Activated effector memory CD4-positive, alpha-beta T cell treated with Interleukin-2 at 50 U/mL for 16 hours (primary cell): ENCODE measurements at places on chromosomes 4 and X.

DNA sequence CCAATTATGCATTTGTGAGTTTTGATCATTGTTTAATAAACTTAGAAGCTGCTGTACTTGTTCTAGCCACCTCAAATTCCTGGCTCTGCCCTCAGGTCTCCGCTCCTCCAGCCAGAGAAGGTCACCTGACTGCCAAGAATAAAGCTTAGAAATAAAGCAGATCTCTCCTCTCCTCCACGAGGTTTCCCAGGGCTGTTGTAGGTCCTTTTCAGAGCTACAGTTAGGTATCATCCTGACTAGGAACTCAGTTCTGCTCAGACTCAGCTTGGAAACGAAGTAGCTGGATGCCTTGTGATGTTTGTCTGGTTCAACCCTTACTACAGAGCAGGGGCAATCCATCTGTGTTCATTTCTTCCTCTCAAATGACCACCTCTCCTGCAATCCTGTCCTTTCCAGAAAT is 79.1 kb upstream of the RAPGEF2 start:
- DNase-seq: no peak

- DNase-seq: no peak
Observed at GRCh38 chrX:19368576-19368975, 24.8 kb downstream of the PDHA1 start.

- no peak for DNase-seq
Observed at GRCh38 chr4:84952004-84952403, 14.5 kb downstream of the WDFY3 start.

DNA sequence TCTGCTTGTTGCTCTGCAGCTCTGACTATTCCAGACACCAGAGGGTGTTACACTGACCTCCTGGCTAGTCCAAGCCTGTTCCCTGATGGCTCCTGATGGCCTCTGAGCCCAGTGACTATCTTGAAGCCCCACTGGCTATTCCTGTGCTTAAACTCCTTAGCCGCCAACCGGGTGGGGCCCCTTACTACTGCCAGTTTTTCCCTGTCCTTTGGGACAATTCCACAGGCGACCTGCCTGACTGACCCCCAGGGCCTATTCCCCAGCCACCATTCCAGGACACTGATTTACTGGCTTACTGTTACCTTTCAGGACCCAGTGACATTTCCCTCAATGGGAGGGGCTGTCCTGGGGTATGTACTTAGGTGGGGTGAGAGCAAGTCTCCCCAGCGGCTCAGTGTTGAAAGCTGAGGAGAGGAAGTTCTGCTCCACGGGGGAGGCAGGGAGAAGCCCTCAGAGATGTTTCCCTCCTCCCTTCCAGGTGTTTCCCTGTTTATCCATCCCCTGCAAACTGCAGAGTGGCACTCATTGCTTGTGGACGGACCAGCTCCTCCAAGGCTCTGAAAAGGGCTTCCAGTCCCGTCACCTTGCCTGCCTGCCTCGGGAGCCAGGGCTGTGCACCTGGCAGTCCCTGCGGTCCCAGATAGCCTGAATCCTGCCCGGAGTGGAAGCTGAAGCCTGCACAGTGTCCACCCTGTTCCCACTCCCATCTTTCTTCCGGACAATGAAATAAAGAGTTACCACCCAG is 4.0 kb downstream of the TIMP1 start:
- DNase-seq: no peak

DNA sequence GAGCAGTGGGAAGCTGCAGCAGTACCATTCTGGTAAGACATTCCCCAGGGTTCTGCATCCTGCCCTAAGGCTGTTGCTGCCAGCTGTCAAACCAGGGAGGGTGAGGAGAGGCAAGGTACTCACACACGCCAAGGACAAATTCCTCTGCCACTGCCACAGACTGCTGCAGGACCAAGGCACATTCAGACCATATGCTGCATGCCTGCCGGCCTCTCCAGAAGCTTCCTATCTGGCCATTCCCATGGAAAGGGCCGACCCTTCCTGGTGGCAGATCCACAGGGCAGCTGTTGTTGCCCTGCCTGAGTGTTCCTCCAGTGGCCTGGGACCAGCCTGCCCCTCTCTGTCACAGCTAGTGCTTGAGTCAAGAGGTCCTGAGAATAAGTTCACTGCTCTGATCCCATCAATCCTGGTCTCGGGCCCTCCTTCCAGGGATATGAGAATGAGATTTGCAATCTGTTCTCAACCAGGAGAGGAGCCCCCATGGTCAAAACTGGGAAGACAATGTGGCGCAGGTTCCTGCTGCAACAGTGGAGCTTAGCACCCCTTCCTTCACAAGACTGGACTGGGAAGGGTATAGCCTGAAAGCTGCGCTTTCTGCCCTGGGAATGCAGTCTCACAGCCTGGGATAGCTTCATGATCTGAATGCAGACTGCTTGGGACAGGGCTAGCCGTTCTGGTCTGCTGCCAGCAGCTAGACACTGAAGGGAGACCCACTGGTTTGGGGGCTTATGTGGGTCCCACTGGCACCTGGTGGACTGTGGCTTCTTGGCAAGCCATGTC is 342.5 kb upstream of the NDST3 start:
- no peak for DNase-seq

DNA sequence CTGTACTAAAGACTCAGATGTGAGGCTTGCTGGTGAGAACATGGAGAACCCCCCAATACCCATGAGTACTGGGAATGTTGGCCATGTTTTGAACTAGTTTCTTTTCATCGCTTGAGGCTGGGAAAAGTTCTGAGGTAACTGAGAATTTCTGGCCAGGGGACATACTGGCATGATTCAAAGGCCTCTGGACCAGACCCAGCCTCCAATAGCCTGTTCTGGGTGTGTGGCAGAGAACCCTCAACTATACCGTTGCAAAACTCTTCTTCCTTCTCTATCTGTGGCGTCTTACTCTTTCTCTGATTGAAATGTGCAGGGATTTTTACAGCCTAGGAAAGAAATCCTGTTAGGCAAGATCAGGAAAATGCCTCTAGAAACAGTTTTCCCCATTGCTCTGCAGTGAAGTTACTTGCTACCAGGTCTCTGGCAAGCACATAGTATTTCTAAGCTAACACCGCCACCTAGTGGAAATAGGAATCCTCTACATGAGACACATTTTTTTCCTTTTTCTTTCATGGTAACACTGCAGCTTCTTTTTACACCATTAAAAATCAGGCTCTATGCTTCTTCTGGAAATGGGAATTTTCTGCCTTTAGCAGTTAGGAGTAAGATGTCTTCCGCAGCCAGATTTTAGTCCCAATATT is 170.7 kb upstream of the ZCCHC13 start:
- DNase-seq: no peak

DNA sequence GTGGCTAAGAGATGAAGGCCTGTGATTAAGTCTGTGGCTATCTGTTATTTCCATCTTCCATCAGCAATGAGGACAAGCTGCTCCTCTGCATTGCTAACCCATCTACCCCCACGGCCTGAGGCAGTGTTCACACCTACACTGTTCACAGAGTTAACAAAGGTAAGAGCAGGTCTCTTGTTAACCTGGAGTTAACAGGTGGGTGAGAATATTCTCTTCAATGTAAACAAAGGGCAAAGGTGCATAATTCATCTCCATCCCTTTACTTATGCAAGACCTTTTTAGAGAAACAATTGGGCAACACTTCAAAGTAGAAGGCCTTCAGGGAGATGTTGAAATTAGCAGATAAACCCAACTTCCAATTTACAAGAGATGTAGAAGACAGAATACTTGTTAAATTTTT is 2.8 kb downstream of the SLC35A2 start:
- DNase-seq: no peak

GRCh38 chr4:119570401-119570800 is 58.2 kb downstream of the PDE5A start:
- no peak for DNase-seq

DNA sequence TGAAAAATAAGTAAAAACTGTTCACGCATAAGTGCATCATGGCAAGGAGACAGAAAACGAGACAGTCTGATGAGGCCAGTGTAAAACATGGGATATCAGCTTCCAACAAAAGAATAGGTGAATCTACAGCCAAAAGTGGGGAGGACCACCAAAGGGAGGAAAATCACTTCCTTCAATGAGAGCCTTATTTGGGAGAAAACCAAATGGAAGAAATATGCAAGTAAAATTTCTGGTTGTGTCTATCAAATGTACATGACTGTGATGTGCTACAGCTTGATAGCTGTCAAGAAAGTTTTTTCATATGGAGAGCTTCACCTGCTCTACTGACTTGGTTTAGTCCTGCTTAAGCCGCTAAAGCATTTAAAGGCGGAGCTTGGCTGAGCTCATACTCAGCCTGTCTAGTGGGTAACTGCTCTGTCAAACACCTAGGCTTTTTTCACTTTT is 66.2 kb downstream of the MAGEA1 start:
- DNase-seq: no peak

- no peak for DNase-seq
Observed at GRCh38 chrX:130393451-130394074, 8.1 kb upstream of the GPR119 start.

GRCh38 chr4:81404294-81404693 is 67.4 kb downstream of the RASGEF1B start:
- DNase-seq: no peak

- DNase-seq: no peak
Observed at GRCh38 chrX:36908801-36909675, 99.1 kb upstream of the FAM47C start.

- no peak for DNase-seq
Observed at GRCh38 chr4:41050116-41050515, 164.2 kb downstream of the APBB2 start.

GRCh38 chrX:1466971-1467561 is 14.4 kb upstream of the ASMTL start:
- DNase-seq: no peak
